ENCODE measurements at places on chromosomes 2 and 18. TPM values are rescaled to one million over a fixed set of nuclear protein-coding genes. Genes with fewer than 3 reads are reported as not detected.

COLEC12 gene
- total RNA-seq = 61.7 TPM

RFX8 gene
- 0.49 TPM for total RNA-seq

RFTN2 gene
- 7.8 TPM for total RNA-seq

TIGD1 gene
- 0.97 TPM for total RNA-seq

STARD6 gene
- not detected for total RNA-seq

BCL11A gene
- 1.1 TPM for total RNA-seq

ERBB4 gene
- total RNA-seq = under 0.01 TPM

TFPI gene
- total RNA-seq = 107 TPM

GCKR gene
- total RNA-seq = under 0.01 TPM

IGFBP2 gene
- 203 TPM for total RNA-seq

COPS9 gene
- total RNA-seq = 95.6 TPM

COLEC11 gene
- total RNA-seq = 0.57 TPM

SS18 gene
- 112 TPM for total RNA-seq

VPS4B gene
- total RNA-seq = 60.7 TPM

GAL3ST2 gene
- total RNA-seq = not detected

GNAL gene
- total RNA-seq = not detected

GLI2 gene
- under 0.01 TPM for total RNA-seq

ABCB6 gene
- total RNA-seq = 45.8 TPM

POU3F3 gene
- not detected for total RNA-seq

GPR35 gene
- total RNA-seq = 0.50 TPM

KCNE4 gene
- total RNA-seq = 0.65 TPM

ELOA2 gene
- total RNA-seq = not detected
